Bronchial smooth muscle cell (primary cell): ENCODE measurements at places on chromosomes 2 and 18. TPM values are rescaled to one million over a fixed set of nuclear protein-coding genes. Genes with fewer than 3 reads are reported as not detected.

Gene TGFA
- 0.09 TPM in 1 of 2 replicates, not detected in the other for total RNA-seq

Gene TDRD15
- total RNA-seq, result not detected in 2 replicates

Gene TMEM37
- total RNA-seq, result 0.32 and 0.60 TPM in 2 replicates

Gene TNFAIP6
- total RNA-seq, result 37.2 and 86.0 TPM in 2 replicates

Gene KLHL30
- total RNA-seq, result 0.09 and 0.16 TPM in 2 replicates

Gene CFC1
- total RNA-seq, result not detected in 2 replicates

Gene LDLRAD4
- total RNA-seq, result 0.16 TPM in 1 of 2 replicates, not detected in the other

Gene FBXO48
- 0.26 and 0.32 TPM in 2 replicates for total RNA-seq

Gene CHRNA1
- not detected in 2 replicates for total RNA-seq

Gene ECEL1
- total RNA-seq, result not detected in 2 replicates

Gene C1QL2
- not detected in 2 replicates for total RNA-seq

Gene GLB1L
- total RNA-seq, result 11.6 and 18.6 TPM in 2 replicates

Gene SALL3
- not detected in 2 replicates for total RNA-seq

Gene MBP
- total RNA-seq, result 18.8 and 26.3 TPM in 2 replicates

Gene ADCY3
- total RNA-seq, result 41.9 and 67.2 TPM in 2 replicates

Gene G6PC2
- not detected in 2 replicates for total RNA-seq

Gene SLC5A6
- total RNA-seq, result 6.6 and 9.1 TPM in 2 replicates

Gene OTOS
- not detected in 2 replicates for total RNA-seq

Gene FBXO36
- total RNA-seq, result 1.8 and 3.2 TPM in 2 replicates

Gene RBM43
- total RNA-seq, result 7.7 and 11.0 TPM in 2 replicates

Gene CD28
- not detected in 2 replicates for total RNA-seq

Gene RAB17
- 0.17 and 0.47 TPM in 2 replicates for total RNA-seq

Gene IL1F10
- total RNA-seq, result not detected in 2 replicates

Gene GKN1
- total RNA-seq, result not detected in 2 replicates

Gene CDH7
- not detected in 2 replicates for total RNA-seq

Gene SULT1C4
- 0.16 TPM in 1 of 2 replicates, not detected in the other for total RNA-seq

Gene NTSR2
- under 0.01 TPM in 1 of 2 replicates, not detected in the other for total RNA-seq

Gene RAX
- total RNA-seq, result not detected in 2 replicates

Gene GPR39
- 0.86 and 1.4 TPM in 2 replicates for total RNA-seq

Gene TP53I3
- total RNA-seq, result 55.4 and 99.1 TPM in 2 replicates

Gene SIX3
- not detected in 2 replicates for total RNA-seq

Gene LIMS4
- total RNA-seq, result 0.77 and 4.7 TPM in 2 replicates

Gene FEV
- not detected in 2 replicates for total RNA-seq

Gene DHRS9
- 1.3 TPM in 1 of 2 replicates, not detected in the other for total RNA-seq

Gene LINC00305
- total RNA-seq, result not detected in 2 replicates

Gene FRZB
- 0.17 and 0.32 TPM in 2 replicates for total RNA-seq

Gene GPR35
- 0.32 and 0.52 TPM in 2 replicates for total RNA-seq

Gene GALNT5
- 30.1 and 160 TPM in 2 replicates for total RNA-seq

Gene NCKAP1
- total RNA-seq, result 66.2 and 118 TPM in 2 replicates

Gene CPO
- 0.16 and 0.17 TPM in 2 replicates for total RNA-seq

Gene PTCD3
- total RNA-seq, result 61.9 and 167 TPM in 2 replicates

Gene CNTNAP5
- not detected in 2 replicates for total RNA-seq
